Activated naive CD8-positive, alpha-beta T cell treated with anti-CD3 and anti-CD28 coated beads, Interleukin-2, amount 50 U/mL, for 24 hours (primary cell): ENCODE measurements at places on chromosomes 5 and 9.

DNA sequence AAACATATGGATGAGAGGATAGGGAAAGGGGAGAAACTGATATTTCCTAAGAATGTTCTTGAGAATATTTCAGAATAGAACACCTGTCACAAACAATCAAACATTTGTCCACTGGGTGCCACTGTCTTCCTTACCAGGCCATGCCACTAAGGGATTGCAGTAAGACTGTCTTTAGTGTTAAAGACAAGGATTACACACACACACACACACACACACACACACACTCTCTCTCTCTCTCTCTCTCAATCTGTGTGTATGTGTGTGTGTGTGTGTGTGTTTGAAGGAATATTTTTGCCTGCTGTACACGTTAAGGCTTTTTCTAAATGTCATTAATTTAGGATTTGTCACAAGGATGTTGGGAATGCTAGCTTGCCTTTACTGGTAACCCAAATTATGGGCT is 54.4 kb downstream of the CCDC192 start:
- peak; percentile 3 for DNase-seq

DNA sequence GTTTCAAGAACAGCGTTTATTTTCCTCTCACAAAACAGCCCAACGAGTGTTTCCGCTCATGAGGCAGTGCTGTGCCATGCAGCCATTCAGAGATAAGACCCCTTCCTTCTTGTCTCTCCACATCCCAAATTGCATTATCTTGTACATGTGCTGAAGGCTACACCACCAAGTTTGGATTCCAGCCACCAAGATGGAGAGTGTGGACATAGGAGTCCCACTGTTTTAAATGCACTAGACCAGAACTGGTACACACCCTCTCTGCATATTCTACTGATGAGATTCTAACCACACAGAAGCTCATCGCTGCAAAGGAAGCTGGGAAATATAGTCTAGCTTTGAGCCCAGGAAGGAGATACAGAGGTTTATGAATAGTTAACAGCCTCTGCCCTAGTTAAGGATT is 509.4 kb downstream of the NFIB start:
- DNase-seq = no peak

- no peak for DNase-seq
Observed at GRCh38 chr5:135831851-135832555, 2.5 kb upstream of the SLC25A48 start.

- no peak for DNase-seq
Observed at GRCh38 chr9:96183751-96184150, 118.2 kb downstream of the HSD17B3 start.

GRCh38 chr5:127935398-127935797 is 148.2 kb upstream of the SLC12A2 start:
- DNase-seq = no peak

GRCh38 chr5:57825031-57825686 is 342.5 kb upstream of the ACTBL2 start:
- DNase-seq = no peak

GRCh38 chr5:78761840-78762239 is 113.3 kb upstream of the LHFPL2 start:
- DNase-seq = no peak

DNA sequence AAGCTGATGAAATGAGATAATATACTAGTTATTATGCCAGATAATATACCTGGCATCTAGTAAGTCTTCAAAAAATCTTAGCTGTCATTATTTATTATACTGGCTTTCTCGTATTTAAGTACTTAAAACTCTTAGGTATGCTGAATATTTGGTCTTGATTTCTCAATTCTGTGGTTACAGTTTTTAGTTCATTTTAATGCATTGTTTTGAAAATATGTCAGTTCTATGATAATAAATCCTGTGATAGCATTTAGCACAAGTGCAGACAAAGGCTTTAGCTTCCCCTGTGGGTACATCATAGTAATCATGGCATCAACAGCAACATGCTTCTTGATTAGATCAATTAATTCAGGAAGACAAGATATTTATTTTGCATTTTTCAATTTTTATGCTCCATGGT is 133.0 kb downstream of the SMC2 start:
- no peak for DNase-seq

DNA sequence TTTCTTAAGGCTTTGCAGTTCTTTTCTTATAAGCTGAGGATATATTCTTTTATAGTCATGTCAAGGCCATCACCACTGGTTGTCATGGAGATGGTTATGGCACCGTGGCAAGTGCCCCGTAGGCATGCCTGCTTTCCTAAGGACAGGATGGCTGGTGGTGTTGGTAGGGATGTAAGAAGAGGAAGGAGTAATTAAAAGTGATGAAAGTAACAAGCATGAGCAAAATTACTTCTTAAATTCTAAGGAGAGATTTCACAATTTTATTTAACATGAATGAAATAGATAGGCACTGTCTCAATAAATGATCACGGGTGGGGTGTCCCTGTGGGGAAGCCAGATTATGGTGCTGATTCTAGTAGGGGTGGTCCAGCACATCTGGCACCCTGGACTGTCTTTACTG is 290.2 kb upstream of the KLF4 start:
- DNase-seq = no peak

- DNase-seq = no peak
Observed at GRCh38 chr5:75847561-75848021, 130.4 kb upstream of the POC5 start.

DNA sequence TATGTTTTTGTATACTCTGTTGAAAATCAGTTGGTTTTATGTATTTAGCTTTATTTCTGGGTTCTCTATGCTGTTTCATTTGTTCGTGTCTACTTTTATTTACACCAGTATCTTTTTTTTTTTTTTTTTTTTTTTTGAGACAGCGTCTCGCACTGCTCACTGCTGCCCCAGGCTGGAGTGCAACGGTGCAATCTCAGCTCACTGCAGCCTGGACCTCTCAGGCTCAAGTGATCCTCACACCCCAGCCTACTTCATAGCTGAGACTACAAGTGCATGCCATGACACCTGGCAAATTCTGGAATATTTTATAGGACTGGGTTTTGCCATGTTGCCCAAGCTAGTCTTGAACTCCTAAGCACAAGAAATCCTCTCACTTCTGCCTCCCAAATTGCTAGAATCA is 869.4 kb upstream of the CDH6 start:
- DNase-seq = no peak

DNA sequence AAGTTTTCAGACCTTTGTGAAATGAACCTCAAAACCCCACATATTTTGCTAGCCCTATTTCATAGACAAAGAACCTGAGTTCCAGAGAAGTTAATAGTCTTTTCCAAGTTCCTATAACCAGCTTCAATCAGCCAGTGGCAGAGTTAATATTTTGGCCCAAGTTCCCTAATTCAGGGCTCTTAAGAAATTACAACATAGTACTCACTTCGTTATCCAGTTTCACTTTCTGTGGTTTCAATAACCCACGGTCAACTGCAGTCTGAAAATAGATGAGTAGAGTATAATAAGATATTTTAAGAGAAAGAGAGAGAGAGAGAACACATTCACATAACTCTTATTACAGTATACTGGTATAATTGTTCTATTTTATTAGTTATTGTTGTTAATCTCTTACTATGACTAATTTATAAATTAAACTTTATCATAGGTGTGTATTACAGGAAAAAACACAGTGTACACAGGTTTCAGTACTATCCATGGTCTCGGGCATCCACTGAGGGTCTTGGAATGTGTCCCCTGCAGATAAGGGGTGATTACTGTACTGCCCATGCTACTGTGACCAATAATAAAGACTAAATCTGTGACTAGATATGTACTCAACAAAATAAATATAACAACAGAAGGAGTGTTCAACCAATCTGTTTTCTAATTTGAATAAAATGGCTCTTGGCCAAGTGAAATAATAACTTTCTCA is 9.3 kb upstream of the MYOT start:
- DNase-seq = no peak

GRCh38 chr5:1930880-1931603 is 48.3 kb upstream of the IRX4 start:
- DNase-seq = no peak

- DNase-seq = no peak
Observed at GRCh38 chr5:50990296-50990924, 324.0 kb downstream of the PARP8 start.

GRCh38 chr9:127506814-127507750 is 55.8 kb downstream of the LRSAM1 start:
- no peak for DNase-seq

DNA sequence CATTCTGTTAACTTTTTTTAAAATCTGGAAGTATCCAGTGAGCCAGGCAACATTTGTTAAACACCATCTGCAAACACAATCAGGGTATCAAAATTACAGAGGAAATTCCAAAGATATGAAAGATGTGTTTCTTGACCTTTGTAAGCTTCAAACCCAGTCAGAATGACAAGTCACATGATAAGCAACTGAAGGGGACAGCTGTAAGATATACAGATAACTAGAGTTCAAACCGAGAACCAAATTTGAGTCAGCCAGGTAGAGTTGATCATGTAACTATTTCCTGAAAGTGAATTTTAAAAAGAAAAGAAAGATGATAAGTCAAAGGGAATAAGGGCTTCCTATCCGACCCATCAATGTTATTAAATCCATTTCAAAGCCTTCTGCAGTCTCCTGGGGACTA is 196.2 kb downstream of the DEPDC1B start:
- DNase-seq = no peak

GRCh38 chr9:129027224-129027684 is 877 bp downstream of the SH3GLB2 start:
- no peak for DNase-seq

DNA sequence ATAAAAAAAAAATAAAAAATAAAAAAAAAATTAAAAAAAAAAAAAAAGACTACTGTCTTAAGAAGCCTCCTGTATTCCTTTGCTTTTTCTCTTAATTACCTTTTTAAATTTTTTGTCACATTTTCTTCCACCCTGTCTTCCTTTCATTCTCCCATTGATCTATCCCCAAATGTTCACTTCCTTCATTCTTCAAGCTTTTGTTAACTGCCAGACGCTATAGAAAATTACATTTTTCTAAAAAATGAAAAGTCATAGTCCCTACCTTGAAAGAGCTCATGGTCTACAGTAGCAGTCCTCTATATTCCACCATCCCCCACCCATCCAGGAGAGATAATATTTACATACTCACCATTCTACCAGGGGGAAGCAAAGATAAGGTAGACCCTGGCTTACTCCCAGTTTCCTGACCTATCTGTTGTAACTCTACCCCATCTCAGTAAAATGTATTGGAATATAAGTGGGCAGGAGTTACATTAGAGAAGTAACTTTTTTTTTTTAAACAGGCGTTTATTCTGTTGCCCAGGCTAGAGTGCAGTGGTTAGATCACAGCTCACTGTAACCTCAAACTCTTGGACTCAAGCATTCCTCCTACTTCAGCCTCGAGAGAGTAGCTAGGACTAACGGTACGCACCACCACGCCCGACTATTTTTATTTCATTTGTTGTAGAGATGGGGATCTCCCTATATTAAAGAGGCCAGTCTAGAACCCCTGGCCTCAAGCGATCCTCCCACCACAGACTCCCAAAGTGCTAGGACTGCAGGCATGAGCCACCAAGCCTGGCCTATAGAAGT is 3.8 kb upstream of the PRKAA1 start:
- DNase-seq = no peak

- no peak for DNase-seq
Observed at GRCh38 chr9:128819716-128820664, 1.7 kb downstream of the ENDOG start.

GRCh38 chr5:127936439-127936972 is 147.1 kb upstream of the SLC12A2 start:
- DNase-seq = no peak

DNA sequence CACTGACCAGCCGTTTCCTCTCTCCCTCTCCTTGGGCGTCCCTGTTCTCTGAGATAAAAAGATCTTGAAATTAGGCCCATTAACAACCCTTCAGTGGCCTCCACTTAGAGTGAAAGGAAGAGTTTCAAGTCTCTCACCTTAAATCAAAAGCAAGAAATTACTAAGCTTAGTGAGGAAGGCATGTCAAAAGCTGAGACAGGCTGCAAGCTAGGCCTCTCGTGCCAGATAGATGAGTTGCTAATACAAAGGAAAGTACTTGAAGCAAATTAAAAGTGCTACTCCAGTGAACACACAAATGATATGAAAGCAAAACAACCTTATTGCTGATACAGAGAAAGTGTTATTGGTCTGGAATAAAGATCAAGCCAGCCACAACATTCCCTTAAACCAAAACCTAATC is 331.3 kb upstream of the SEMA6A start:
- DNase-seq = no peak

DNA sequence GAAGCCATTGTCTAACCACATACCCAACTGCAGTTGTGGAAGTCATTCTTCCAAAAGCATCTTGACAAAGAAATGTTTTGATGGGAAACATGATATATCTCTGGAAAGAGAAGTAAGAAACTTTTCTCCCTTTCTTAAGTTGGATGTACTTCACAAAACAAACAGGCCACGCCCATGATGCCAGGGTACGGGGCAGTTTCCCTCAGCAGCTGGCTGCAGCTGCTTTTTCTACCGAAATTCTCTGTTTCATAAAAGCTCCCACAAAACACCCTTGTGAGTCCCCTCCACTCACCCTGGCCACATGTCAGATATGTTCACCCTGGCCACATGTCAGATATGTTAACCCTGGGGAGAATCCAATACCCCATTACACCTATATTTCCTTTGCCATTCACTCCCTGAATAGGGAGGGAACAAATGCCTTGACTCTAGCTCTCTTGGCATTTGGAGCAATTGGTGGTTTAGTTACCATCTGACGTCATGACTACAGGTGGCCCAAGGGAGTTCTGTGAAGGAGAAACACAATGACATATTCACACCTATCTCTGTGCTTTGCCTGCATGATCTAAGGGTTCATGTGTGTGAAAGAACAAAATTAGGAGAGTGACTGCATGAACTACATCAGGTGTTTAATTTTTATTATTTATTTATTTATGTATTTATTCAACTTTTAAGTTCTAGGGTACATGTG is 103.0 kb downstream of the AOPEP start:
- DNase-seq = no peak

GRCh38 chr9:86836797-86837196 is 110.5 kb downstream of the GAS1 start:
- DNase-seq = no peak

GRCh38 chr5:40390281-40391149 is 289.2 kb upstream of the PTGER4 start:
- no peak for DNase-seq

GRCh38 chr9:78828521-78828920 is 531.6 kb downstream of the PSAT1 start:
- DNase-seq = no peak

GRCh38 chr5:174044466-174045254 is 846 bp upstream of the NSG2 start:
- DNase-seq = no peak
